Neural progenitor cell (in vitro differentiated cells): ENCODE measurements at places on chromosomes 4 and X. TPM values are rescaled to one million over a fixed set of nuclear protein-coding genes. Genes with fewer than 3 reads are reported as not detected.

DNA sequence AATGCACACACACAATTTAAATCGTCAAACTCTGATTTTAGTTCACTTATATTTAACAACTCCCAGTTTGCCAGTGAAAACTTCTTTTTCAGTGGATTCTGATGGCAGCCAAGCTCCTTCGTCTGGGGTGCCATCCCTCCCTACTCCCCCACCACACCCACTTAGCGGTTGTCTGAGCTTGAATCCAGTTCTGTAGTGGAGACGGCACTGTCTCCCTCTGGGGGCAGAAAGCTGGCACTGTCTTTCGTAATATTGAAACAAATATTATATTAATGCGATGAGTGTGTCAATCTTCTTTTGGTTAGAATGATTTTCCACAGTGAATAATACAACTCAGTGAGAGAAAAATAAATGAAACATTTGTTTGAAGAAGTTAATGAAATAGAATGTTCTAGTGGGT lies 5.4 kb downstream of the MEPE start:
- no peaks in the 10 kb centered on the region for H3K36me3 ChIP-seq
- H3K27me3 ChIP-seq, result no peaks in the 10 kb centered on the region
- peak; percentile 15 for DNase-seq
- peaks cover 7% of the 10 kb centered on the region for H3K4me1 ChIP-seq
- H3K4me3 ChIP-seq, result no peak overlapping the region

DNA sequence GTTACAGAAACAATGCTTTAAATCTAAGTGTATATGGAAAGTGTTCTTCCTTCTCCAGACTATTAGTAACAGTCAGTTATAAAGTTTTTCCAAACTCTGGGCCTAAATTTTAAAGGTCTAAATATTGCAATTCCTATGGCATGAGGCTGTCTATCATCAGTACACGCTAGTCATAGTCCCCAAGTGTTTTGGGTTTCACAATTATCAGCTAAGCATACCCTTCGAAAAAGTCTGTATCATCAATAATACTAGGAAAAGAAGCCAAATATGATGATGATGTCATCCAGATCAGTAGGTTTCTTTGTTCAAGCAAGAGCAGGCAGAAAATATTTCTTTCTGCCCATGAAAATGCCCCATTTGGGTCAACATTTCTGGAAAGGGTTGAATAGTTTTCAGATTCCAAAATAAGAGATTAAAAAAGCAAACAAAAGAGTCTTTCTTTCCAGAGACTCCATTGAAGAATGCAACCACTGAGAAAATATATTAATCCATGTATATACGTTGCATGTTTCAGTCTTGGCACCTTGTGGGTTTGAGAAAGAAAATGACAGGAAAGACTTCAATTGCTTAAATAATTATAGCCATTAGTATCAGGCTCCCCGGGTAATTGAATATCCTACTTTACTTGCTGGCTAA lies 173.8 kb downstream of the CAMK2D start:
- no peak for DNase-seq
- peaks cover 11% of the 10 kb centered on the region for H3K4me1 ChIP-seq
- no peaks in the 10 kb centered on the region for H3K36me3 ChIP-seq
- no peak overlapping the region for H3K27ac ChIP-seq

GRCh38 chr4:2767705-2768074 lies 11.6 kb upstream of the TNIP2 start:
- DNase-seq, result no peak
- H3K27me3 ChIP-seq, result no peaks in the 10 kb centered on the region
- H3K27ac ChIP-seq, result no peak overlapping the region
- no peak overlapping the region for H3K4me3 ChIP-seq
- no peaks in the 10 kb centered on the region for H3K36me3 ChIP-seq

DNA sequence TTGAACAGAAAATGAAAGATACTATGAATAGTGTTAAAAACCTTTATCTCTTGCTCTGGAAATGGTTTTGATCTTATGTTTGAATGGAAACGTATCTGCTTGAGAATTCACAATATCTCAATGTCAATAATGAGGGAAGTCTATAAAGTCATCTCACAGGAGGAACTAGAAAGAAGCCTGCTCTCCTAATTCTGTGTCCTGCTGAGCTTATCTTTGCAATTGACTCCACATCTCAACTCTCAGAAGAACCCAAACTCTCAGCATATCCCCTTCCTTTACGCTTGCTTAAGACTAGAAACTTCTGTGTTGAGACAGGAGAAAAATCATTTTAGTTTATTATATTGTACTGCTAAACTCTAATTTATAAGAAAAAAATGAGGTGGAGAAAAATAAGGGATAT lies 8.3 kb upstream of the PF4V1 start:
- no peak overlapping the region for H3K4me3 ChIP-seq
- H3K27me3 ChIP-seq, result no peaks in the 10 kb centered on the region
- H3K27ac ChIP-seq, result no peak overlapping the region
- H3K4me1 ChIP-seq, result no peaks in the 10 kb centered on the region
- no peaks in the 10 kb centered on the region for H3K36me3 ChIP-seq
- DNase-seq, result no peak

DNA sequence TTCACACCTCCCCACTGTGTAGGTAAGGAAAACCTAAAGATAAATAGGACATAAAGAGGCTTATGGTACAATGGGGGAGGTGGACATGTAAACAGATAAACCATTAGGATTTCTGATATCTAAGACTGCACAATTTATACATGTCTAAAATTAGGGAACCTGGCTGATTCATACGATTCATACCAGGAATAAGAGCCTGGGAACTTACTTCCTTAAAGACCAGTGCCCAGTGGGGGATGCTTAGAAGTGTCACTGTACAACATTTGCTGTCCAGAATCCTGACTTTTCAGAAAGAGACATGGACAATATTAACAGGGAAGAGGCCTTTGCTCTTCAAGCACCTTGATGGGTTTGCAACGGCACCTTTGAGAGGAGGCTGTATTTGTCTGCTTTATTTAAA lies 116.8 kb upstream of the KIT start:
- H3K27me3 ChIP-seq, result no peaks in the 10 kb centered on the region
- H3K36me3 ChIP-seq, result no peaks in the 10 kb centered on the region

The JCHAIN gene
- 0.09 TPM in 1 of 2 replicates, not detected in the other for total RNA-seq

DNA sequence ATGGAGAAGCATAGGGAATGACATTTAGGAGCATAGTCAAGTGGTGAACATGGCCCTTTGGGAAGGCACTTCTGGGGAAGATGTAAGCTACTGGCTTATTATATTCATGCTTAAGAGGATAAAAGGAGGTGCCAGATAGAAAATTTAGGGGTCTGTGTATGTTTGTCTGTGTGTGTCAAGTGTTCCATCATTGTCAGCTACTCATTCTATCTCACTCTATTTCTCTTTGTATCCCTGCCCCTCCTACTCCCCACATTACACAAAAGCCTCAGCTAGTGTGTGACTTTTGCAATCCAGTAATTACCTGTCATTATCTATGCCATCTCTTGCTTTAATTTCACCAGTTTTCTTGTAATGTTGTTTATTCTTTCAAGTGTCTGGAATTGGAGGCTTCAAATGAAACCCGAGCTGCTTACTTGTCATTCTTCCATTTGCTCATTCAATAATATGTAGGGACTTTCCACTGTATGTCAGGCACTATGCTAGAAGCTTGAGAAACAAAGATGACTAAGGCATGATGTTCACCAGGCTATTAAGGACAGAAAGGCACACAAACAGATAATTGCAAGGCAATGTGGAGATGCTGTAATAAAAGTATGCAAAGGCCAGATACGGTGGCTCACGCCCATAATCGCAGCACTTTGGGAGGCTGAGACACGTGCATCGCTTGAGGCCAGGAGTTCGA lies 229.8 kb upstream of the TEX13C start:
- H3K4me1 ChIP-seq, result no peaks in the 10 kb centered on the region
- no peaks in the 10 kb centered on the region for H3K36me3 ChIP-seq
- H3K27me3 ChIP-seq, result no peaks in the 10 kb centered on the region
- H3K4me3 ChIP-seq, result no peak overlapping the region

- H3K4me1 ChIP-seq, result no peaks in the 10 kb centered on the region
- H3K36me3 ChIP-seq, result no peaks in the 10 kb centered on the region
- H3K27me3 ChIP-seq, result no peaks in the 10 kb centered on the region
- peak overlapping the region; percentile 70 for H3K4me3 ChIP-seq
Measured at GRCh38 chrX:132022198-132022966, 720 bp upstream of the STK26 start.
